Stimulated activated CD8-positive, alpha-beta memory T cell treated with anti-CD3 and anti-CD28 coated beads, Interleukin-4, amount 100 ng/mL, for 24 hours (primary cell): ENCODE measurements at places on chromosomes 5 and 9.

- DNase-seq = no peak
Observed at GRCh38 chr5:132480546-132480892, 10.1 kb downstream of the IRF1 start.

DNA sequence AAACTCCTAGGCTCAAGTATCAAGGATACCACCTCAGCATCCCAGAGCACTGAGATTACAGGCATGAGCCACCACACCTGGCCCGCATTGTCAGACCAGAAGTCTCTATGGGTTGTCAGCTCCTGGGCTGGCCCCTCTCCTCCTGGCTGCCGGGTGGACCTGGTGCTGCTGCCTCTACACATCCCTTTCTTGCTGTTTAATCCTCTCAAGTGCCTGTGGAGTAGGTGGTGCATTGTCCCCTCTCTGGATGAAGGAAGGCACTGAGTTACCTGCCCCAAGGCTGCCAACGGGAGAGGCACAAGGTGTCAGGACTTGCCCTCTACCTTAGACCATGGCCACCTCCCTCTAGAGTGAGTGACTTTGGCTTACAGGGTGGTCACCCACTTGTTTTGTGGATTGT, 37.4 kb downstream of the PHF2 start:
- no peak for DNase-seq

DNA sequence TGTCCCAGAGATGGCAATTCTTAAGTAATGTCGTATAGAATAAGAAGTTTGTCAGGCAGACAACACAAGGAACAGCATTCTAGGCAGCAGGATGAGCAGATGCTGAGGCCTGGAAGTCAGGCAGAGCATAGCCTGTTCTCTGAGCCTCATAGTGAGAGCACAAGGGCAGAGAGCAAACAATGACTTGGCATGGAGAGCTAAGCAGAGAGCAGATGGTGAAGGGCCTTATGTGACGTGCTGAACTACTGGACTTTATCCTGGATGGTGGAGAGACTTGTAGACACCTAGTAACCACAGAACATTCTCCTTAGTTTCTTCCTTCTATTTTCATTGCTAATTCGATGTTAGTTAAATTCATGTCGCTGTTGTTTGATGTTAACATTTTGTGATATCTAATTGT, 60.1 kb downstream of the KCTD16 start:
- DNase-seq = no peak

DNA sequence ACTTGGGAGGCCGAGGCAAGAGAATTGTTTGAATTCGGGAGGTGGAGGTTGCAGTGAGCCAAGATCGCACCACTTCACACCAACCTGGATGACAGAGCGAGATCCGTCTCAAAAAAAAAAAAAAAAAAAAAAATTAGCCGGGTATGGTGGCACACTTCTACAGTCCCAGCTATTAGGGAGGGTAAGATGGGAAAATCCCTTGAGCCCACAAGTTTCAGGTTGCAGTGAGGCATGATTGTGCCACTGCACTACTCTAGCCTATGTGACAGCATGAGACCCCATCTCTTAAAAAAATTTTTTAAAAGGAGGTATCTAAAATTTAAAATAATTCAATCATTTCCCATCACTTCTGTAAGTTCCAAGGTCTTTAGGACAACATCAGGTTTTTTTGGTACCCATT, 26.0 kb downstream of the PSIP1 start:
- no peak for DNase-seq

- no peak for DNase-seq
Observed at GRCh38 chr5:149938791-149939358, 5.7 kb downstream of the PDE6A start.

GRCh38 chr9:88378317-88378716, 9.9 kb upstream of the SPIN1 start:
- DNase-seq = no peak
